Activated naive CD4-positive, alpha-beta T cell treated with anti-CD3 and anti-CD28 coated beads, Interleukin-2, amount 50 U/mL, for 72 hours (primary cell): ENCODE measurements at places on chromosomes 16 and 17. TPM values are rescaled to one million over a fixed set of nuclear protein-coding genes. Genes with fewer than 3 reads are reported as not detected.

DNA sequence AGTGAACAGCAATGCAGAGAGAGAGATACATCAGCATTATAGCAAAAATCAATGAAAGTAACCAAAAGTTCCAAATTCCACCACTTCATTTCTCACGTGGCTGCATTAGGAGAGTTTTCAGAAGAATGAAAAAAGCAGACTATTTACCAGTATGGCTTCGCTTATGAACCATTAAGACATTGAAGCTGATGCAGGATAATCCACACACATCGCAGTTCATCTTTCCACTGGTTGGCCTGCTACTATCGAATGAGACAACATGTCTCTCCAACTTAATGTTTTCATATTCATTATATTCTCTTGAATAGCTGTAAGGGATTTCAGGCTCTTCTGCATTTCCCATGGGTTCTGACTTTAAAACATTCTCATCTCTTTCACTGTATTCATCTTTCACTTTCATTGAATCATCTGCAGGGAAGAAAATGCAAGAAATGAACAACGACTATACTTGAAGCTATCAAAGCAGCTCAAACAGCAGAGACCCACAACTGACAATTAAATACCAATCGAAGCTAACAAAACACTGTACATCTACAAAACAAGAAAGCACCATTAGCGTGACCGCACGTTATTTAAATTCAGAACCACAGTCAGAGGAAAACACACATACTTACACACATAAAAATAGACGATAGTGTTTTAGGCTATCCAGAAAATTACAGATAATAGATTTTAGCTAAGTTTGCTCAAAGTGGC, 54.9 kb downstream of the GRB7 start:
- no peak for DNase-seq

GRCh38 chr17:36723459-36724025, 122.2 kb downstream of the MRM1 start:
- no peak for DNase-seq

GRCh38 chr17:49434821-49435670, 20.4 kb upstream of the PHB1 start:
- no peak for DNase-seq

GRCh38 chr16:7285520-7285919, 47.1 kb upstream of the RBFOX1 start:
- DNase-seq: no peak

DNA sequence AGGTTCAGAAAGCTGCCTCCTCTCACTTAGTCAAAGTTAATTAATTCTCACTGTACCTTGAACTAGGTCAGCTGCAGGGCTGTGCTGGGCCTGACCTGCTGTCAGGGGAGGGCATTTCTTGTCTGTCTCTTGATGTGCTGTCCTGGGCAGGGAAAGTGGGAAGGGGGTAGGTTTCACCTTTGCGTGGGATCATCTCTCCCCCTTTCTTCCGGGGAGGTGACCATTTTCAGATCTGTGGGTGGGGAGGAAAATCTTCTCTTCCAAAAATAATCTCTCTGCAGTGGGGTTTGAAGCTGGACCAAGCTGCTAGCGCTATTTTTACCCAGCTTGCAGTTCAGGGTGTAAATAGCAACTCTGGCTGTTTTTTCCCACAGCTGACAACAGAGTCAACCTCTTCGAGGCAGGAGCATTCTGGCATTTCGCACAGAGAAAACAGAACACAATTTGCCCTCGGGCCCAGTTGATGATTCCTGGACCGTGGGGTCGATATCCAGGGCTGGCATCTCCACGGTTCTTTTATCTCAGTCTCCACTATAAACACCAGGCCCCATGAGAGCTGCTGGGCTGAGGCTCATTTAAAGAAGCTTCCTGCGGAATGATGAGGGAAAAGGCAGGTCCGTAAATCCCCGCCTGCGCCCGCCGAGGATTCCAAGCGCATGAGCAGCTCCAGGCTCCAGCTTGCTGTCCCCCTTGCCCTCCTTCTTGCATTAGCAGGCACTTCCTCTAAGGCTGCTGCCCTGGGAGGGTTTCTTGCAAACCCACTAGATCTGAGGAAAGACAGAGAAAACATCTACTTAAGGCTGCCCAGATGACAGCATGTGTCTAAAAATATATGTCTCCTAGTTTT, 93.9 kb downstream of the YPEL2 start:
- DNase-seq: no peak

DNA sequence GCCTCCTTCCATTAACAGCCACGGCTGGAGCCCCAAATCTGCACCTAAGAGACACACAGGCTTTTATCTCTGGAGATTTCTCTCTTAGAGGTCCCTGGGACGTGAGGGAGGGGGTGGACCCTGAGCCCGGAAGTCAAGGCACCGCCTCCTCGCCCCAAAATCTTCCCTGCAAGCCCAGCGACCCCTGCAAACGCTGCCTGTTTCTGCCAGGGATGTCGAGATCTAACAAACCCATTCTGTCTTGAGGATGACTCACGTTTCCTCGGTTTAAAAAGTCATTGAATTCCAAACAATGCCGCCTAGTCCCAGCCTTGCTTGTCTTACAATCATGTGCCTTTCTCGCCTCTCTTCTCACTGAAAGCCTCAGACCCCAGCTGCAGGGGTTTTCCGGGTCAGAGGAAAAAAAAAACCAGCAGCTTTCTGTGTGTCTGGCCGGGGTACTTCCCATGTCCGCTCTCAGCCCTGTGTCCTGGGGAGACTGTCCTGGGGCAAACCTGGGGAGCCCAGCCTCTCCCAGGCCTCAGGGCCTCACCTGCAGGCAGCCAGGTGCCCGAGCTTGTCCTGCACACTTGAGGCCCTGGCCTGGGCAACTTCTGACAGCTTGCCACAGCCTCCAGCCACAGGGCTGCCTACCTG, 15.4 kb downstream of the ARL2BP start:
- no peak for DNase-seq

GRCh38 chr16:5979905-5980550, 882.4 kb upstream of the EEF2KMT start:
- DNase-seq: no peak

DNA sequence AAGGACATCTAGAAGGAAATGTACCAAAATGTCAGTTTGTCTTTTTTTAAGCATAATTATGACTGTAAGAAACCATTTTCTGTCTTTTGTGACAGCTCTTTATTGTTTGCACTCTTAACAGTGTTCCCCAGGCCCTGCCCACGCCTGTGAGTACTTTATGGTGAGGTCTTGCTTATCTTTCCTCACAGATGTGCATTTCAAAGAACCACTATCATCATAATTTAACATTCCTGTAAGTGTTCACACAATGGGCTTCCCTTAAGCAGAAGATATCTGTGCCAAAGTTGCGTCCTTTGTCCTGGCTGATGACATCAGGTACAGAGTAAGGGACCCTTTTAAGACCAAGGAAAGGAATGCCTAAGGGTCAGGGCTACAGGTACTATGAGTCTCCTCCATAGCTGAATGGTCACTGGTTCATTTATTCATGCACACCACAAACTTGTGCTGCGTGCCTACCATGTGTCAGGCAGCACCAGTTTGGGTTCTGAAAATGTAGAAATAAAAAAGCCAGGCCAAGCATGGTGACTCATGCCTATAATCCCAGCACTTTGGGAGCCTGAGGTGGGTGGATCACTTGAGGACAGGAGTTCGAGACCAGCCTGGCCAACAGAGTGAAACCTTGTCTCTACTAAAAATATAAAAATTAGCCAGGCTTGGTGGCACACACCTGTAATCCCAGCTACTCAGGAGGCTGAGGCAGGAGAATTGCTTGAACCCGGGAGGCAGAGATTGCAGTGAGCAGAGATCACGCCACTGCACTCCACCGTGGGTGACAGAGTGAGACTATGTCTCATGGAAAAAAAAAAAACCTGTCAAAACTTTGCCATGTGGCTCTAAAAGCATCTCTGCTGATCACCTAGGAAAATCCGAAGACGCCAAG, 55.4 kb upstream of the NLK start:
- DNase-seq: no peak

DNA sequence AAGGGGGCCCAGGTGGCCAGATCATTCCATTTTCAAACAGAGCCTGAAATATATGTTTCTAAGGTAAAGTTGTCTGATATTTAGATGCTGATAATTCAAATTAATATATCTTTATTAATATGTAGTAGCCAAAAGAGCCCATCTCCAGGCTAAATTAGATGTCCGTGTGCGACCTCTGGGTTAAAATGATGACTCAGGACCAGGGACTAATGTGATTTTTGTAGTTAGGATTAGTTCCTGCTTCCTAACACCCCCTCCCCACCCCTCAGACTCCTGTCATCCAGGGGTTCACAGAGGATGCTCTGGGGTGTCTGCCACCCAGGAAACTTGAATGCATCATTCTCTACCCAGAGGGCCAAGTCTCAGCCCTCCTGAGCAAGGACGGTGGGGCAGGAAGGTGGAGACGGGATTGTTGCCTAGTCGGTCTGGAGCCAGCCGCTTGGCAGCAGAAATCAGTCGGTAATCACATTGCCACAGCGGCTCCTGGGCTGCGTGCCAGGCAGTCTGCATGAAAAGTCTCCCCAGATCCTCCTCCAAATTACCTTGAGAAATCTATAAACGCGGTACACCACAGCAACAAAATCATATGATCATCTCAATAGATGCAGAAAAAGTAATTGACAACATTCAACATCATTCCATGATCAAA, 29.8 kb downstream of the CNGB1 start:
- DNase-seq: no peak

- no peak for DNase-seq
Measured at GRCh38 chr17:50677851-50678375, 29.8 kb downstream of the ANKRD40 start.

DNA sequence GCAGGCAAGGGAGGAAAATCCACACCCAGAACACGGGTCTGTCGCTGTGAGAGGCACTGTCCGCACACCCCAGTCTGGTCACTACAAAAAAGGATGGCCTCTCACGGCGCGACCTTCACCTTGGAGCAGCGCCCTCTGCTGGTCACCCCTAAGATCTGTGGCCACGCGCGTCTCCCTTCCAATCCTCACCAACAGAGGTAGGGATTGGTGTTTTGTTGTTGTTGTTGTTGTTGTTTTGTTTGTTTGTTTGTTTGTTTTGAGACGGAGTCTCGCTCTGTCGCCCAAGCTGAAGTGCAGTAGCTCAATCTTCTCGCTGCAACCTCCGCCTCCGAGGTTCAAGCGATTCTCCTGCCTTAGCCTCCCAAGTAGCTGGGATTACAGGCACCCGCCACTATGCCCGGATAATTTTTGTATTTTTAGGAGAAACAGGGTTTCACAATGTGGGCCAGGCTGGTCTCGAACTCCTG, 15.0 kb upstream of the C17orf58 start:
- DNase-seq: peak; percentile 76

DNA sequence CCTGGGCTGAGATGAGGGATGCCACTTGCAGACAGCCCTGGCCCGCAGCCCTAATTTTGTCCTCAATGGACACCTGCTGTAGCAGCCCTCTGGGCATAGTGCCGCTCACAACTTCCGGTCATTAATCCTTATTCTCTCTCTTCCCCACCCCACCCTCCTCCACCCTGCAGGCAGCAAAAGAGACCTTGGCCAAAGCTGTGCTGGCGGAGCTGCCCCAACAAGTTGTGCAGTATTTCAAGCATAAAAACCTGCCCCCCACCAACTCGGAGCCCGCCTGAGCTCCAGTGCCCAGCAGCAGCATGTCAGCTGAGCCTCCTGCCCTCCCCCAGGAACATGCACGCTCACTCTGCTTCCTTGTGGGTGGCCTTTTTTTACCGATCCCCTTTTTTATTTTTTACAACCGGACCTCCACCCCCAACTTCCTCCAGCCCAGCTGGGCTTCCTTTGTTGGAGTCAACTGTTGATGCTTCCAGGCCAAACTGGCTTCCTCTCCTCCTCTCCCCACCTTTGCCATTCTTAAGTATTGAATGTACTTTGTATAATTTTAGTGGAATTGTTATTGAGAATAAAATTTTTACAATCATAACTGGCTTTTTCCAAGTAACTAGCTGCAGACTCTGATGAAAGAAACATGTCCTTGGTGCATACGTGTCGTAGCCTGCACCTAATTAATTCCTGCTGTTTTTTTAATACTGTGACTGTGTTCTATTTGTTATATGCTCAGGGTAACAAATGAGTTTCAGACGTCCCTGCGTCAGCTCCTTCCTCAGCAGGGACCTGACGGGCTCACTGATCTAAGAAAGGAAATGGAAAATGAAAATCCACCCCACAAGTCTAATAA, 38.2 kb downstream of the PSME3IP1 start:
- DNase-seq: no peak

- no peak for DNase-seq
Measured at GRCh38 chr17:54180950-54181349, 358.2 kb downstream of the KIF2B start.

- no peak for DNase-seq
Measured at GRCh38 chr17:63950940-63951907, 19.1 kb upstream of the CD79B start.

DNA sequence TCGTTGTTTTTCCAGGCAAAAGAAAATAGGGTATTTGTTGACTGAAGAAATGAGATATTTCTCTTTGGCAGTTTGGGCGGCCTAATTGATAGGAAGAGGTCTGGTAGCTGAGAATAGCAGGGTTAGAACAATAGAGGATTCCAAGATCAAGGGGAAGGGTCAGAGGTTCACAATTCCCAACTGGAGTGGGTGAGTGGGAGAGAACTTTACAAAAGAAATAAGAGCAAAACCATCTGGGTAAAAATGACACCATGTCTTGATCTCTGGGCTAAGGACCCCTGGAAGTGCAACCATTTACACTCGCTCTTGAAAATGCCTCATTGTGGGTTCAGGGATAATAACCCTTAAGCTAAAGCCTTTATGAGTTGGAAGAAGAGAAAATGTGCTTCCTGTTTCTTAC, 180.5 kb downstream of the CDH13 start:
- no peak for DNase-seq

- DNase-seq: no peak
Measured at GRCh38 chr16:29738514-29738913, 7.3 kb downstream of the C16orf54 start.

- DNase-seq: no peak
Measured at GRCh38 chr17:10624969-10625368, 32.1 kb downstream of the MYH3 start.

- DNase-seq: no peak
Measured at GRCh38 chr17:76333673-76334505, 19.8 kb downstream of the PRPSAP1 start.

GRCh38 chr16:533391-534123, 6.0 kb downstream of the CAPN15 start:
- no peak for DNase-seq

- no peak for DNase-seq
Measured at GRCh38 chr17:40317345-40317873, 8.4 kb downstream of the RARA start.

GRCh38 chr17:57756951-57757350, 11.9 kb upstream of the CCDC182 start:
- no peak for DNase-seq

GRCh38 chr16:62034231-62035114, 1.8 kb downstream of the CDH8 start:
- no peak for DNase-seq

SEZ6L2 gene
- 1.3 TPM for total RNA-seq

SALL1 gene
- total RNA-seq: not detected

KRT25 gene
- not detected for total RNA-seq

CDK3 gene
- total RNA-seq: 6.9 TPM

FA2H gene
- total RNA-seq: not detected

SPNS3 gene
- 8.7 TPM for total RNA-seq

EFNB3 gene
- not detected for total RNA-seq

MED9 gene
- 13.1 TPM for total RNA-seq

RNF222 gene
- 0.18 TPM for total RNA-seq

AGRP gene
- total RNA-seq: 0.64 TPM

C16orf74 gene
- total RNA-seq: 0.46 TPM

CD19 gene
- total RNA-seq: 1.2 TPM

TSNAXIP1 gene
- total RNA-seq: not detected

UBALD1 gene
- 33.4 TPM for total RNA-seq
